Mucosa of descending colon (tissue), 3 donors: ENCODE measurements at places on chromosomes 4 and X. TPM values are rescaled to one million over a fixed set of nuclear protein-coding genes. Genes with fewer than 3 reads are reported as not detected.

DNA sequence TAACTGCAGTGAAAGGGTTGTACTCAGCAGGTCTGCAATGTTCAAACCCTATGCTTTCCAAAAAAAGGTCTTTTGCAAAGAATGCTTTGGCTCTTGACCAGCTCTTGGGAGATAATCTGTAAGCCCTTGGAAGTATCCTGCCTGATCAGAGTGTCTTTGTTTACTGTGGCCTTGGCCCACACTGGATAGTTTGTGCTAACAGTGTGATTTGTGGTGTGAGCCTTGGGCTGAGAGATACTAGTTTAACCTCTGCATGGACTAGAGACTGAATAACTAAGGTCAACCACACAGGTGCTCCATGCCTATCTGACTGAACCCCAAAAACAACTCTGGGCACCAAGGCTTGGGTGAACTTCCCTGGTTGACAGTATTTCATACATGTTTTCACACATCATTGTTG is 3.6 kb upstream of the MAGED1 start:
- DNase-seq, result no peak

- no peak for DNase-seq
Observed at GRCh38 chr4:156749426-156750403, 221.9 kb downstream of the PDGFC start.

FAM133A gene
- total RNA-seq, result 0.14 TPM

- peak; percentile 10 for DNase-seq
Observed at GRCh38 chrX:70434914-70435586, 9.6 kb upstream of the DLG3 start.

PAGE2 gene
- total RNA-seq, result not detected

DIPK2B gene
- 6.4 TPM for total RNA-seq

DNA sequence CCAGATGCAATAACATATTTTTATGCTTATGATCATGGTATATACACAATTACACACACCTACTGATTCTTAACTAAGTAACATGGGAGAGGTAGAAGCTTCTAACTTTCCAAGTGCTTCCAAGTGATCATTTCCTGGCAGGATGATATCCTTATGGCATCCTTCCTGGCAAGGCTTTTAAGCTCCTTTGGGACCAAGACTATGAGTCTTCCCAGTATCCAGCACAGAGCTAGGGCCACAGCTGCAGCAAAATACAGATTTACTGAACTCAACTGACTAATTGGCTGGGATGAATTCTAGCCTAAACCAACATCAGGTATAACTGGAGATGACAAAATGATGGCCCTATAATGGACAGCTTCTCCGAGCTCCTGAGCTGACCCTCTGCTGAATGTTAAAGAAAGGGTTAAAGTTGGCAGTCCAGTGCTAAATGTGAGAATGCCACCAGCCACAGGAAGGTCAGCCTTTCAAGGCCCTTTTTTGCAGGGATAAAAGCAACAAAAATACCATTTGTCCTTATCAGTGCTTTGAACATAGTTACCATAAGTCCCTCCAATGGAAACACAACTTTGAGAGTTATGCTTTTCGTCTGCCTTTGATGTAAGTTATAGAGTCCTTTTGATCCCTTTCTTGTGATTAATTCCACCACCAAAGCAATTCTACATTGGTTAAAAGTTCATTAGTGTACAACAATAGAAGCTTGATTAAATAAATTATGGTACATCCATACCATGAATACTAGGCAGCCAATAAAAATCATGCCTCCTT is 73.4 kb downstream of the MGST2 start:
- DNase-seq, result no peak

- peak; percentile 79 for DNase-seq
Observed at GRCh38 chr4:143337600-143338287, 1.1 kb downstream of the GAB1 start.

DNA sequence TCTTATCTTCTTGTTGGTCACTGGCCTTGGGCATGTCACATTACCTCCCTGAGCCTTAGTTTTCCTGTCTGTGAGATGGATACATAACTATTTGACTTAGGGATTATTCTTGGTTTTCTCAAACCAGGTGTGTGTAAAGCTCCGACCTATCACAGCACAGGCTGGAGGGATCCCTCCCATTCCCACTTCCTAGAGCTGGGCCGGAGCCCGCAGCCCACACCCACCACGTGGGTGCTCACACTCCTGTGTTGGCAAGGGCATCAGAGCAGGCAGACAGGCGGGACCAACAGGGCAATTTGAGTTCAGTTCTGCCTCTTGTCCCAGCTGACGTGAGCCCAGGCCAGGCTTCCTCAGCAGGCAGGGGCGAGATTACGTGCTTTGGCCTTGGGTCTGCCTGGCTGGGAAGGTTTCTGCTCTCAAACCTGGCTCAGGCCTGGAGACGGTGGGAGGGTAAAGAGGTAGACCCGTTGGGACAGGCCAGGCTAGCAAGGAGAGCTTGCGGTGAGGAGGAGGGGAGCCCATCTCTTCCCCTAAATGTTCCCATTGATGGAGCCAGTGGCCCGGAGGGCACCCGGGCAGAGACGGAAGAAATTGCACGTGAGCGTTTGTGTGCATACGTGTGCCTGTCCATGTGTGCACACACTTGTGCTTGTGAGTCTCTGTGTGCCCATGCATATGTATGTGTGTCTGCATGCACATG is 734 bp upstream of the SH3TC1 start:
- DNase-seq, result peak; percentile 75

DNA sequence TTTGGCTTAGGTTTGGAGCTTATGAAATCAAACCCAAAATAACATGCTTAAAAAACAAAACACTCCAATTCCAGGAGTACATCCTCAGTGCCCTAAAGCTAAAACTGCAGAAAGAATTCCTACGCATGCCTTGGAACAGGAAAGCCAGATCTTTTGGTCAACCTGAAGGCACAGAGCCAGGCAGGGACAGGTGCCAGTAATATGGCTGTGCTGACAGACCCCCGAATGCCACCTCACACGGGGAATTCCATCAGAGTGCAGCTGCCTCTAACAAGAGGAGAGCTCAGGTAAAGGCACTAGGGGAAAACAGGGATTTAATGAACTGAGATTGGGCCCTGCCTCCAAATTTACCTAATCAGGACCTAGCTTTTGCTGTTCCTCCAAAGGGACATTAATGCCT is 77.1 kb downstream of the SHISA3 start:
- DNase-seq, result no peak
